ENCODE measurements at places on chromosomes 16 and 17.
A peak's percentile ranks its signal among the peaks of the same experiment; 100 is the strongest.

GRCh38 chr17:83177611-83178532 is 98.5 kb downstream of the METRNL start:
- DNase-seq = no peak

DNA sequence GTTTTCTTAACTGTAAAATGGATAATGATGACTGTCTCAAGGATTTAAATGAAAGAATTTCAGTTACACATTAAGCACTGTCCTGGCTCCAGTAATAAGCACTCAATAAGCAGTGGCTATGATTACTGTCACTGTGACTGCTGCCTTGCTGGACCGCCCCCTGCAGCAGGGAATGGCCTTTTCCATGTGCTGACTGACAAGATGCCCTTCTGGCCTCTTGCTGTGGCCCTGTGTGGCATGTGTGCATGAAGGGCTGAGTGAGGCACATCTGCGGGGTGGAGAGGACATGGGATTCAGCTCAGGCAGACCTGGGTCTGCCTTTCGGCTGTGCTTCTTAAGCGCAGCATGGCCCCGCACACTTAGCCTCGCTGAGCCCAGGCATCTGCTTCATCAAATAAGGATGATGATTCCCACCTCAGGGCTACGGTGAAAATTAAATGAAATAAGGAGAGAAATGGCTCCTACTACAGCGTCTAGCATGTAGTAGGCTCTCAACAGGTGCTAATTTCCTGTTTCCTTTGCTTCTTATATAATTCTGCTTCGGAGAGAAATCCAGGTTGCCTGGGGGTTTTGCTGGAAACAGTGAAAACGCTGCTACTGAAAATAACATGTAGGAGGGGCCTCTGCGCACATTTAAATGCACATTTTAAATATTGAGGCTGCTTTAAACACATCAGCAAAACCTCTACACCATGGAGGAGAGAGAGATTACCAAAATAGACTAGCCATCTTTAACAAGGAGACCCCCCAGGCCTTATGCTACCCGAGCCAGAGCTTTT is 183.9 kb downstream of the PARN start:
- DNase-seq = no peak

DNA sequence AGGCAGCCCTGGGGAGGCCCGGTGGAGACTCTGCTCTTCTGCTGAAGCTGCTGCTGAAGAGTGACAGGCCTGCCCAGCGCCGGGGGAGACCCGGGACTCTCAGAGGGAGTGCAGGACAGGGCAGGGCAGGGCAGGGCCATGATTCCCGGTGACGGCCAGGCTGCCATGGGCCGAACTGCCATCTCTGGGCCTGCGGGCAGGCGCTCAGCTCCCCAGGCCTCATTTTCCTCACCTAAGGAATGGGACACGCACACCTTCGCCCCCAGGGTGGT is 22.6 kb upstream of the SSTR5 start:
- no peak for DNase-seq

- no peak for DNase-seq
Measured at GRCh38 chr16:79334127-79334526, 266.4 kb downstream of the MAF start.

DNA sequence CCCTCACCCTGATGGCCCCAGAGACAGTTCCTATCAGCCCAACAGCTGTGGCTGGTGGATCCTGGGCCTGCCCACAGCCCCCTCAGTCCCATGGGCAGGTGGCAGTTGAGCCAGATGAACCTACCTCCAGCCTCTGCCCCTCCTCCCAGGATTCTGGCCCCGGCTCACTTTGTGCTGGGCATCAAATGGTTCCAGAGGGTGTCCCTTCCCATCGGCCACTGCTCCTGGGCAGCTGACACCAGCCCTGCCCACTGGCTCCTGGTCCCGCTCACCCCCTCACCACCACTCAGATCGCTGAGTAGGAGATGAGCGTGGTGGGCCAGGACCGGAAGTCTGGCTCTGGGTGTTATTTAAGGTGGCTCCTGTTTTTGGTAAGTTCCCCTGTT is 2.0 kb downstream of the TTYH2 start:
- DNase-seq = no peak

- no peak for DNase-seq
Measured at GRCh38 chr16:65991149-65991701, 375.3 kb upstream of the CDH5 start.

DNA sequence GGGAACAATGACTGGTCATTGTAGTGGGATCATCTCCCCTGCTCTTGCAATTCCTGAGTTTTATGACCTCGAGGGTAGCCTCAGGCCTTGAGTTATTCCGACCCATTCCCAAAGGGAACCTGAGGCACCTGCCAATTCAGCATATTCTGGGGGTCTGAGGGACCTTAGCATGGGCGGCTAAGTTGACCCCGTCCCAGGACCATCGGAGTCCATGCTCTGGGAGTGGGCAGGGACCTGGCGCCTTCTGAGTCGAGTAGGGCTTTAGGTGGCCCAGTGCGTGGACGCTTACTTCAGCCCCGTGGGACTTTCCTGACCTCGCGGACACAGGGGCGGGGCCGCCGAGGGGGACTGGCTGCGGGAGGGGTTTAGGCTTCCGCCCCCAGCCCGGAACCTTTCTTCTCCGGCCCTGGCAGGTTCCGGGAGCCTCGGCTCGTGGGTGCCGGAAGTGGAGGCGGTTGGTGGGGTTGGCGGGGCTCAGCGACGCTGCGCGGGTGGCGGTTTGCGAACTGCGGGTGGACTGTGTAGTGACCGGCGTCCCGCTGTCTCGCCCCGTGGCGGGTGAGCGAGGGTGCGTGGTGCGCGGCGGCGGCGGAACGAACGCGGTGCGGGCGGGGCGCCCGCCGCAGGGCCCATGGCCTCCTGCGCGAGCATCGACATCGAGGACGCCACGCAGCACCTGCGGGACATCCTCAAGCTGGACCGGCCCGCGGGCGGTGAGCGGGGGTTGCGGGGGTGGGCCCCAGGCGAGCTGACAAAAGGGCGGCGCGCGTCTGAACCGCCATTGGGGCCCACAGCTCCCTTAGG is at the start of gene EDC4:
TSS of gene EDC4 (plus strand) at position 422 of the 804 bp plus-strand sequence. CDS start at position 632, 210 bp downstream.
- peak; percentile 67 for DNase-seq

DNA sequence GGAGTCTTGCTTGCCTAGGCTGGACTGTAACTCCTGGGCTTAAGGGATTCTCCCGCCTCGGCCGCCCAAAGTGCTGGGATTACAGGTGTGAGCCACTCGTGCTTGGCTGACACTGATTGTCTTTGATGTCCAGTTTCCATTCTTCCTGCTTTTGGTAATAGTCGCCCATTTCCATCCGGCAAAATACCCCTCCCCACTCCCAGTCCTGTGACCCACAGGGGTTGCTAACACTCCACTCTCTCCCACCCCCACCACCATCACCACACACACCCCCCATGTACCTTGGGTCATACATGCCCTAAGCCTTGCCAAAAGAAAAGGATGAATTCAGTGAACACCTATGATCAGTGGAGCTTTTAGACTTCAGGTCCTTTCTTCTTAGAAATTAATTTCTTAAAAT is 52.8 kb upstream of the MYH10 start:
- DNase-seq = no peak

DNA sequence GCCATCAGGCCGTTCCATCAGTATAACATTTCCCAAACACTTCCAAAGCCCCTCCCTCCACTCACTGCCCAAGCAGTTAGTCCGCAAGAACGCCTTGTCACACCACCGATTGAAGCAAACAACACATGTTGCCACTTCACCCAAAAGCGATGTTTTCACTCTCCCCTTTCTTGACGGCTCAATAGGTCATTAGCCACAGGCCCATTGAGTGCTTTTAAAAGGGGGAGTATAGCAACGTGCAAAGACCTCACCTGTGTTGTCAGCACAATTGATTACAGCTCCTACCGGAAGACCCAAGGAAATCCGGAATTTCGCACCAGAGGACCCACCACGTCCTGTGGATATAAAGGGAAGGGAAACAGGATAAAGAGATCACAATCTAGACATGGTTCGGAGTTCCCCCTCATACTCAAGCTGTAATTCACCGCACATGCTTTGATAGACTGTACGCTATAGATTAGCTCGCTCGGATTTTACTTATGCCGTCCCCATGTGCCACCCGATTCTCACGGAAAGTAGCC is 690 bp downstream of the RPL23 start:
- DNase-seq = no peak

GRCh38 chr17:67246403-67246652 is 1.3 kb upstream of the HELZ start:
- DNase-seq = no peak

- peak; percentile 31 for DNase-seq
Measured at GRCh38 chr17:83079352-83079747, at the start of gene METRNL. TSS of gene METRNL (plus strand) at chr17:83079609. CDS start at chr17:83079816, 207 bp downstream.

DNA sequence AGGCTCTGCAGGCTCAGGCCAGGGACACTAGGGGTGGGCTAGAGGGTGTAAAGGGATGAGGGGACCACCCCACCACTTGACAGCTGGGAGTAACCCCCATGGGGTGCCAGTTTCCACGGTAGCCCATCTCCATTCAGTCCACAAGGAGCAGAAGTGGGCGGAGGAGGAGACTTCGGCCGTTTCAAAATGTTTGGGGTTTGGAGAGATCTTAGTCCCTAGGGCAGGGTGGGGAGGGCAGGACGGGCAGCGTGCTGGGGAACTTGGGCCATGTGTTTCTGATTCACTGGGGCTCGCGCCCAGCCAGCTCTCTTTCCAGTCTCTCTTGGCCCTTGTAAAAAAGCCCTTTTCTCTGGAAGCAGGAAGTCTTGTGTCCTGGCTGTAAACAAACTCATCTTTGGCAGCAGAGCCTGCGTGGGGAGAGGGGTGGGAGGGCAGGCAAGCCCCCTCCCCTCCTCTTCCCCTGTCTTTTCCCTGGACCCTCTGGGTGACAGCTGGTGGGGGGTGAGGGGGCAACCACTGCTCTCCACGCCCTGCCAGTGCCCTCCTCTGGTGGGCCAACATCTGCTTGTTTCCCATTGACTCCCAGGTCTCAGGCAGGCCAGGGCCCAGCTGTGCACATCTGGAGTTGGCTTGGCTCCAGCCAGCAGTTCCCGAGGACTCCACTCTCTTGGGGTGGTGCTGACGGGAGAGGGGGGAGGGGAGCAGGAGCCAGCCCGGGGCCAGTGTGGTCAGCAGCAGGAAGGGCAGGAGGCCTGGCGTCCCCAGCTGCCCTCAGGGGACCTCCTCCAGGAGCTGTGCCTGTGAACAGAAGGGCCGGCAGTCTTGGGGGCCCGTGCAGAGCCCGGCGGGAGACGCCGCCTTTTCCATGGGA is 8.1 kb downstream of the CYGB start:
- DNase-seq = peak; percentile 45

DNA sequence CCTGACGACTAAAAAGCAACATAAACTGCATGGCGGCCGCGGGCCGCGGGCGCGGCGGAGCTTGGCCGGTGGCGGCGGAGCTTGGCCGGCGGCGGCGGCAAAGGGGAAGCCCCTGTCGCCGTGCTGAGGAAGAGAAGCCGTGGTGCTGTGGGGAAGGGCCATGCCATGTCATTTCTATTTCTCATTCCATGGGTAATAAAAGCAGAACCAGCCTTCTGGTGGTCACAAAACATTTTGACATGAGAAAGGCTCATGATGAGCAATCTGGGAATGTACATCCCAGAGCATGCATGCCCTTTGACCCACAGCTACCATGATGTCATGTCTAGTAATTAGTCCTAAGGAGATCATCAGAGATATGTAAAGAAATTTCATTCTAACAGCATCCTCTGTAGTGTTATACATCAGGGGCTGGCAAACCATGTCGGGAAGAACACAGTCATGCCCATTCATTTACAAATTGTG is 23.9 kb upstream of the HEATR6 start:
- no peak for DNase-seq

GRCh38 chr16:3183445-3184139 is 4.4 kb upstream of the OR1F1 start:
- DNase-seq = no peak

DNA sequence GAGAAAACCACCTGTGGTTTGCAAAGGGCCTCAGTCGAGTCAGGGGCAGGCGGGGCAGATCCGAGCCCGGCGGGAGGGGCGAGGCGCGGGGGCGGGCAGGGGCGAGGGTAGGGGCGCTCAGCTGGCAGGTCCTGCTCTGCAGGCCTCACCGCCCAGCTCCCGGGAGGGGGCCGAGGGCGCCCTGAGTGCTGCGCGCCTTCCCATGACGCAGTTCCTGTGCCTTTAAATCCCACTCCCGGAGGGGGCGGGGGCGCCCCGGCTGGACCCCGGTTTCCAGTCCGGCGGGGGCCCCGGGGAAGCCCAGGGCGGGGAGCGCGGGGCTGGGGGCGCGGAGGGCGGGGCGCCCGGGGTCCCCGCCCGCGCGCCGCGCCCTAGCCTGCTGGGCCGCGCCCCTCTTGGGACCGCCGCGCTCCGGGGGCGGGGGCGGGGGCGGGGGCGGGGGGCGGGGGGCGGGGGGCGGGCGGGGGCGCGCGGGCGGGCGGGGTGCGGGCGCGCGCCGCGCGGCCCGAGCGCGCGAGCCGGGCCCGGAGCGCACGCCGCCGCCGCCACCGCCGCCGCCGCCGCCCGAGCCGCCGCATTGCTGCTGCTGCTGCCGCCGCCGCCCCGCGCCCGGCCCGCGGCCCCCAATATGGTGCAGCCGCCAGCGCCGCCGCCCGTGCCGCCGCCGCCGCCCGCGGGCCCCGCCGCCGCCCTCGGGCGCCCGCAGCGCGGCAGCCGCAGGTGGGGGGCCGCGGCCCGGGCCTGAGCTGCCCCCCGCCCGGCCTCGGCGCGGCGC is at the start of gene JPH3:
TSS of gene JPH3 (plus strand) at position 508 of the 775 bp plus-strand sequence. CDS start 639 bp downstream, outside the sequence.
- peak; percentile 46 for DNase-seq

DNA sequence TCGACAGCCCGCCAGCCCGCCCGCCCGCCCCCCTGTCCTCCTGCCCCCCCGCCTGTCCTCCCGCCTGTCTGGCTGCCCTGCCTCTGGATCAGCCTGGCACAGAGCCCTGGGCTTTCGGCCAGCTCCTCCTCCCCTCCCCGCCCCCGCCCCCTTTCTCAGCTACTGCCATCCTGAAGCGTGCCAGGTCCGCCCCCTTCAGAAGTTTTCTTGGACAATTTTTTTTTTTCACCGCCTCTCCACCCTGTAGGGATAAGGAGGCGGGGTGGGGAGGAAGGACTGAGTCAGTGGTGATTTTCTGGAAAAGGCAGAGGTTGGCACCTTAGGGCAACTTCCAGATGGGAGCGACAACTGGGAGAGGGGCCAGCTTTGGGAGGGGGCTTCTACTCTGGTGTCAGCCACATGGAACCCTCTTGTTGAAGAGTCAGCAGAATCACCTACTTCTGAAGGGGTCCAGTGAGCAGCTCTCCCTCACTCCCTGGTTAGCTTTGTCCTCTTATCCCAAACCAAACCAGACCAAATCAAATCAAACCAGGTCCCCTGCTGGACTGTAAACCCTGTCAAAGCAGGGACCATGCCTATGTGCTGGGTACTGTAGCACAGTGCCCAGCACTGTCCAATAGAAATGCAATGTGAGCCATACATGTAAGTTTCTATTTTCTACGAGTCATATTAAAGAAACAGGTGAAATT is 19.7 kb downstream of the IGF2BP1 start:
- no peak for DNase-seq

DNA sequence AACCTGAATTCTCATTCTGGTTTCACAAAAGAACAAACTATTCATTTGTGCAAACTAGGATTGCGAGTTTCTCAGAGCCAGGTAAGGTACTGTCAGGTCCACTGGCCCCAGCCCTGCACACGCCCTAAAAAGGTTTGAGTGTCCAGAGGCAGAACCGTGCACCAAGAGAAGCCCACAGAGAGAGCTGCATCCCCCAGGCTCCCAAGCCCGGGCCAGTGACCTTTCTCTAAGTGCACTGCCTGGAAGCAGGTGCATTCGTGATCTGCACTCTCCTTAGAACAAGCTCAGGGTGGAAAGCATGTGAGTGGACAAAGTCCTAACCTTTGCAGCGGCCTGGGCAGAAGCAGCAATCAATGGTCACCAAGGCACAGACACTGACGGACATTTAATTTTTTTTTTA is 26.8 kb downstream of the MEAK7 start:
- no peak for DNase-seq
